Hematopoietic multipotent progenitor cell (in vitro differentiated cells): ENCODE measurements at places on chromosomes 13 and 19. TPM values are rescaled to one million over a fixed set of nuclear protein-coding genes. Genes with fewer than 3 reads are reported as not detected.

Gene KLHL1
- total RNA-seq = not detected

Gene GET3
- total RNA-seq = 106 TPM

Gene TMEM190
- total RNA-seq = not detected

Gene SOX1
- total RNA-seq = not detected

Gene MAP4K1
- 31.5 TPM for total RNA-seq

Gene MAP1S
- 52.2 TPM for total RNA-seq

Gene FGF22
- under 0.01 TPM for total RNA-seq

Gene USHBP1
- 0.27 TPM for total RNA-seq

Gene PEG3
- 1.1 TPM for total RNA-seq

Gene MATK
- total RNA-seq = 160 TPM

Gene OVOL3
- total RNA-seq = not detected

Gene MTUS2
- not detected for total RNA-seq

Gene PRKCG
- total RNA-seq = under 0.01 TPM

Gene TLE2
- 0.27 TPM for total RNA-seq

Gene LILRA1
- 2.7 TPM for total RNA-seq

Gene WDR62
- 5.9 TPM for total RNA-seq

Gene IRS2
- 9.4 TPM for total RNA-seq

Gene SOX21
- total RNA-seq = not detected

Gene TMEM150B
- 5.4 TPM for total RNA-seq
